Cardiac septum (tissue), 1 donor: ENCODE measurements at places on chromosomes 7 and 10.

DNA sequence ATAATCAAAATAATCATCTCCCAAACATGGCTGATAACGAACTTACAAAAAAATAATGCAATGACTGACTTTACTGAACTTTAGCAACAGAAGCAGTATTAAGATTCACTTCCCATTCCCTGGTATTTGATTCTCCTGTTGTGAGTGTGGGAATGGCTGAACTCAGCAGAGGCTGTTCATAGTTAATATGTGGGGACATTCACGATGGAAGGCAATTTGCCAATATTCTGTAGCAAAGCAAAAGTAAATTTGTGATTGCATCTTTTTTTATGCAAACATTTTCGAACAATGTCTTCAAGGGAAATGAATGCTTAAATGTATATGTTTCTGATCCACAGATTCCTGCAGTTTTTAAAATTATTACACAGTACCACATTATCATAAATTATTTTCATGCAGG, 431.7 kb upstream of the KLF6 start:
- DNase-seq = no peak

GRCh38 chr7:72674394-72674793, 153.6 kb downstream of the TYW1B start:
- no peak for DNase-seq

- no peak for DNase-seq
These were observed 282.2 kb upstream of the KLF14 start for GRCh38 chr7:131016230-131016629.

DNA sequence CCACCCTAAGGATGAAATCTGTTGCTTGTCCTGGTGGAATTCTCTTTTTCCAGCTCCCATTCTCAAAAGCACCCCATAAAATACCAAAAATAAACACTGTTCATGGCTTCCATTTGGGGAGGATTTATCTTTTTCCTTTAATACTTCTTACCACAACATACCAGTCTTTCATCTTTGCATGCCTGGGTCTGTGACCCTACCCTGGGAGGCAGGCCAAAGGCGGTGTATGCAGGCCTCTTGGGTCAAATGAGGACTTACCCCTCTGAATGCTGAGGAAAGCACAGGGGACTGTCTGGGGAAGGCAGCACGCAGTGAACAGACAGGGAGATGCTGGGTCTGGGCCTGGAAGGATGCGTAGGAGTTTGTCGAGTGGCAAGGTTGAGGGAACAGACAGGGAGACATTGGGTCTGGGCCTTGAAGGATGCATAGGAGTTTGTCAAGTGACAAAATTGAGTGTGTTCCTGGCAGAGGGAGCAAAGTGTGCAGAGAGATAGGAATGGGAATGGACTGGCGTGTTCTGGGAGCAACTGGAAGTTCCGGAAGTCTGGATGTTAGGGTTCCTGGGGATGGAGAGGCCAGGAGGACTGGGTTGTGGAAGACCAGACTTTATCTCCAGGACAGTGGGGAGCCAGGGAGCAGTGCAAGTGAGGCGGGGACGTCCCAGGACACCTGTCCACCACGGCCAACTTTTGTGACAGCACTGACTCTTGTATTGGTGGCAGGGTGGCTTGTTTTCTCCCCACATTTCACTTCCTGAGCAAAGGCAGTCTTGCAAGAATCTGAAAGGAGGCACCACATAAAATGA, 40.8 kb downstream of the MYL10 start:
- DNase-seq = peak; percentile 46

- no peak for DNase-seq
These were observed 66.0 kb downstream of the SRPK2 start for GRCh38 chr7:105322655-105323277.

GRCh38 chr7:143411976-143412708, 3.5 kb upstream of the EPHA1 start:
- no peak for DNase-seq

- no peak for DNase-seq
These were observed 345.5 kb upstream of the POM121L12 start for GRCh38 chr7:52689912-52690311.

DNA sequence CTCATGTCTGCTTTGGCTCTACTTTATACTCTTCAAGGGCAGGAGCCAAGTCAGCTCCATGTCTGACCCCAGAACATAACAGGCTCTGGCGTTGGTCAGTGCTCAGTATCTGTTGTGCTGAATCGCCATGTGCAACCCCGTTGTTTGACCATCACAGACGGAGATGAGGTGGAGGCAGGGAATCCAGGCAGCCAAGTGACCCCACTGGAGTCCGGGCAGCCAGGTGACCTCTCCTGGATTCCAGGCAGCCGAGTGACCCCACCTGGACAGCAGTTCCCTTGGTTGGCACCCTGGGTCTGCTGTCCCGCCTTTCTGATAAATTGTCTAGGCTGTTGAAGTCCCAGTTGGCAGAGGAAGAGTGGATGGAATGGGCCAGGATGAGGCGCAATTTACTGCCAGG, 232.2 kb downstream of the TCERG1L start:
- DNase-seq = no peak

- no peak for DNase-seq
These were observed 80.1 kb upstream of the PRSS1 start for GRCh38 chr7:142669074-142669654.

- DNase-seq = no peak
These were observed 35.5 kb downstream of the ADGRA1 start for GRCh38 chr10:133123050-133123745.

GRCh38 chr7:111232249-111233084, 141.5 kb downstream of the LRRN3 start:
- DNase-seq = no peak

- DNase-seq = no peak
These were observed 48.7 kb downstream of the GPR141 start for GRCh38 chr7:37732253-37732652.

DNA sequence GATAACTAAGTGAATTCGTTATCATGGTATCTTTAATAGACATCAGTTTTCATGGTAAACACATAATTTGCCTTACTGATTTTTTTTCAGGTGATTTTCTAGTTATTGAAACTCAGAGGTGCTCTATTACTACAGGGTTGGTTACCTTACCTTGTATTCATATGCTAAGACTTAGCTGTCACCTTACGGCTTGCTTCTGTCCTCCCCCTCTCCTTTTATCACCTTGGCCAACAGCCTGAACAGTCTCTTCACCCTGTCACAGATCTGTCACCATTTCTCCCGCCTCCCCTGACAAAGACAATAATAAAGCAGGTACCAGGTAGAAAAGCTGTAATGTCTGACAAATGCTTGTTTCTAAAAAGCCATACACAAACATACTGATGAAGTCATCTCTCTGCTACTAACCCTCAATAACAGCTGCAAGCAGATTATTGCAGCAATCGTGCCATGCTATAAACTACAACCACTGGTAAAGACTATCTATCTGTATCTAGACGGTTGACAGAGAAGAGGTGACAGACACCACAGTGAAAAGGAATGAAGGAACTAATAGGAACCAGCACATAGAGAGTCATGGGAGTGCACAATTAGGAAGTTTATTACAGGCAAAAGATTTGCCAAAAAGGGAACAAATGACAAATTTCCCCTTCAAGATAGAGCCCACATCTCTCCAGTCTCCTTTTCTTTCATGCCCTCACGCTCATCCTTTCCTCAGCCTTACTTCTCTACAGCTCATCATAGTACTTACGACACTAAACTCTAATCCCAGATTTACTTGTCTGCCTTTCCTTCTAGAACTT, 57.2 kb downstream of the ARHGAP12 start:
- DNase-seq = no peak
